ENCODE measurements at places on chromosomes 6 and 20.
A peak's percentile ranks its signal among the peaks of the same experiment; 100 is the strongest.

DNA sequence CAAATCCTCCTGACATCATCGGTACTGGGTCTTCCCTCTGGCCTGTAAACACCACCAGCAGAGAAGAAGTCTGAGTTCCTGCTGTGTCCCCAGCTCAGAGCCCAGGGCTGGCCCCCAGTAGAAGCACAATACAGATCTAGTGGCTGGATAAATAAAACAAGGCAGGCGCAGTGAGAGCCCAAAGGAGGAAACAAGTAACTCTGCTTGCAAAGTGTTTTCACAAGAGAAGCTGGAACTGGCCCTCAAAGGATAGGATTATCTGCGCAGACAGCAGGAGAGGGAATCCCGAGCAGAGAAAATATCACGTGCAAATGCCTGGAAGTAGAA lies 205.1 kb downstream of the ZDHHC14 start:
- DNase-seq, result no peak

DNA sequence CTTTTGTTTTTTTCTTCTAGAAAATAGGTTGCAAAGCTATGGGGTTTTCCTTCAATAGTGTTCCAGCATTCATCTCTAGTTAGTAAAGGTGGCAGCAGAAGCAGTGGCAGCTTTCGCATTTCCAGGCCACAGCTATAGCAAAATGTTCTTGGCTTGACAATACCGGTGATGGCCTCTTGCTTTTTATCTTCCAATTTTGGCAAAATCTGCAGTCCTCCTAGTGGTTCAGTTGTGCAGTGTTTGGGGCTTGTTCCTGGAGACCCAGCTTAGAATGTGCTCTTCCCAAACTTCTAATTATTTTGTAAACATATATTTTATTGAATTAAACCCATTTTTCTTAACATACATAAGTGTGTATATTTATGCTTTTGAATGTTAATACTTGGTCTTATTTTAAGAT lies 370.6 kb upstream of the MAN1A1 start:
- peak; percentile 14 for DNase-seq

- DNase-seq, result no peak
Measured at GRCh38 chr6:140708441-140708840, 1334.0 kb upstream of the CITED2 start.

DNA sequence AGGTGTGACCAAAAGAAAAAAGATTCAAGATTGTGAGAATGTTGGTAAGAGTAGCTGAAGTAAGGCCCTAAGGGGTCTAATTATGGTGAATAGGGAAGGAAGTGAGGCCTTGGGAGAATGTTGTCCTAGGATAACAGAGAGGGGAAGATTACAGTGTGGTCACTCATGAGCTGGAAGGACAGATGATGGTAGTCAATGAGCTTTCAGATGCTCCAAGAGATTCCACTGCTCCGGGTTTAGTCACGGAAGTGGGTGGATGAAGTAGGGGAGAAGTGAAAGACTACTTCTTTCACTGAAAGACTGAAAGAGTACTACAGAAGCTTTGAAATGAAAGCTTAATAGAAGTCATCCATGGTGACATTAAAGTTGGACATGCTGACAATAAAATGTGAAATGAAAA lies 108.5 kb downstream of the MMS22L start:
- no peak for DNase-seq

- DNase-seq, result no peak
Measured at GRCh38 chr6:33959661-33960344, 156.0 kb upstream of the MLN start.

DNA sequence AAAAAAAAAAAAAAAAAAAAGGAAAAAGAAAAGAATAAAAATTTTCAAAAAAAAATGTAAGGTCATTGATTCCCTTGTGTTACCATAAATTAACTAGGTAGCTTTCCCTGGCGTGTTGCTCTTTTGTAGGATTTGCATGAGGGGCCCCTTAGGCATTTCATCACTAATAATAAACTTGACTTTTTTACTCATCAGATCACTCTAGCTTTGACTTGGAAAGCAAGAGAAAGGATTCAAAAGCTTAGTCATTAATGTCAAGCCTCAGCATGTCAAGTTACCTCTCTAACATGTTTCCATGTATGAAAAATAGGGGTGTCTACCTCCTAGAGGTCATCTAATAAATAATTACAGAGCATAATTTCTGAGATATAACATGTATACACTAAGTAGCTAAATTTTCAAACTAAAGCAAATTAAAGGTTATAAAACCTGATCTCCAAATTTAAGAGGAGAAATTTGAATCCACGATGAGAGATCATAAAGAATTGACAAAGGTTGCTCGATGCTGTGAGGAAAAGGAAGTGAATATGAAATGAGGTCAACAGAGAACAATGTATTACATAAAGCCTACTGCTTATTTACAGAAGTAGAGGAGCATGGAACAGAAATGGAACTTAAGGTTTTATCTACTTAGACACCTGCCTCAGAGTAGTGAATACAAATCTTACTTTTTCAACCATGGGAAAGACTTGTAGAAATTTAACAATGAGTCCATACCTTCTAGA lies 86.8 kb downstream of the ARHGAP18 start:
- no peak for DNase-seq

- no peak for DNase-seq
Measured at GRCh38 chr6:69973763-69974162, 107.4 kb downstream of the COL19A1 start.

GRCh38 chr6:71190809-71191208 lies 97.8 kb upstream of the OGFRL1 start:
- peak; percentile 11 for DNase-seq

- no peak for DNase-seq
Measured at GRCh38 chr6:89198235-89198634, 18.9 kb downstream of the GABRR1 start.

DNA sequence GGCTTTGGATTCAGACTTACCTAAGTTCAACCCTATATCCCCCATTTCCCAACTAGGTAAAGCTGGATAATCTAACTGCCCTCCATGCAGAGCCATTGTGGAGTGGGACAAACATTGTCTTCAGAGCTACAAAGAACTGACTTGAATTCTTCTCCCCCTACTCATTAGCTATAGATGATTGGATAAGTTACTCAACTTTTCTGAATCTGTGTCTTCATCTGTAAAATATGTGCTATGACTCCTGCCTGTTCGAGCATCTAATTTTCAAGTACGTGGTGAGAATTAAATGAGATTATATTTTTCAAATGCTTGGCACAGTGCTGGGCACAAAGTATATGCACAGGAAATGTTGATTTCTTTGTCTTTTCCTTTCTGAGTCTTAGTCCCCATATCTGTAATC lies 240.3 kb upstream of the TCF21 start:
- no peak for DNase-seq

GRCh38 chr20:18987781-18988360 lies 174.3 kb downstream of the SCP2D1 start:
- no peak for DNase-seq

- peak; percentile 86 for DNase-seq
Measured at GRCh38 chr20:61387204-61387953, 135.3 kb downstream of the CDH4 start.

GRCh38 chr6:132400883-132401617 lies at the start of gene MOXD1:
Gene MOXD1 (minus strand): TSS chr6:132401475. CDS start chr6:132401426, 49 bp downstream.
- peak; percentile 95 for DNase-seq

DNA sequence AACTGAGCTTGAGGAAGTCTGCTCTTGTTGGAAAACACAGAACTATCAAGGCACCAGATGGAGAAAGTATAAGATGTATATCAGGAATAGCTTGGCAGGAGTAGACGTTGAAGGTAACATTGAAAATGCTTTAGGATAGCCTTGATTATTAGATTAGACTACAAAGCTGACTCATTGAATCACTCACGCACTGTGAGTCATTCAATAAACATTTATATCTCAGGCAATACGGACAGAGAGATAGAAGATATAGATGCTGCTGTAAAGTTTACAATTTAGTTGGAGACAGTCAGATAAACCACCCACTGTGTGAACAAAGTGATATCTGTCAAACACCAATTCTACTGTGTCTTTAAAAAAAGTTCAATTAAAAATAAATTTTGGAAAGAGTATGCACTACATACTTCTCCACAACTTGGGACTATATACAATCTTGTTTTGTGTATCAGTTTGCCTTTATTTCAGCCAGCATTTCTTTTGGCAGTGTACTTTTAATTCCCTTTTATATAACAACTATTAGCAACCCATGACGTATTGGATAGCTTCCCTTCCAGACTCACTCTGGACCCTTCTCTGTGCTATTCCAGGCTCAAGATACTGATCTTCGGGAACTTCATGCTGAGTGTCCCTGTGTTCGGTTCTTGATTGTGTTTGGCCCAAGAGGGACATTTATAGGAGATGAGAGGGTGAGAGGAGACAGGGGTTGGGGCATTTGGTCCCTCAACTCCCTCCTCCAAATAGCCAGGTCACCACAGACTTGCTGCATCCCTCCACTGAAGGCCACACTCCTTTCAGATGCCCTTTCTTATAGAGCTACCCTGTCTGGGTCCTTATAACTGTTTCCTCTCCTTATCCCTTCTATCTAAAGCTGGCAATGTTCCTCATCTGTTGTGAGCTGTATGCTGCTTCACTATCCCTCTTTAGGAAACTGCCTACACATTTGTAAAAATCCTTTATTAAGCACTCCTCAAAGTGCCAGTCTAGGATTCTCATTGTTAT lies 176.6 kb upstream of the PTPRK start:
- peak; percentile 41 for DNase-seq

GRCh38 chr6:128097009-128097408 lies 196.2 kb upstream of the THEMIS start:
- DNase-seq, result no peak
